Activated CD8-positive, alpha-beta memory T cell treated with anti-CD3 and anti-CD28 coated beads for 1 hour (primary cell): ENCODE measurements at places on chromosomes 7 and 10.

DNA sequence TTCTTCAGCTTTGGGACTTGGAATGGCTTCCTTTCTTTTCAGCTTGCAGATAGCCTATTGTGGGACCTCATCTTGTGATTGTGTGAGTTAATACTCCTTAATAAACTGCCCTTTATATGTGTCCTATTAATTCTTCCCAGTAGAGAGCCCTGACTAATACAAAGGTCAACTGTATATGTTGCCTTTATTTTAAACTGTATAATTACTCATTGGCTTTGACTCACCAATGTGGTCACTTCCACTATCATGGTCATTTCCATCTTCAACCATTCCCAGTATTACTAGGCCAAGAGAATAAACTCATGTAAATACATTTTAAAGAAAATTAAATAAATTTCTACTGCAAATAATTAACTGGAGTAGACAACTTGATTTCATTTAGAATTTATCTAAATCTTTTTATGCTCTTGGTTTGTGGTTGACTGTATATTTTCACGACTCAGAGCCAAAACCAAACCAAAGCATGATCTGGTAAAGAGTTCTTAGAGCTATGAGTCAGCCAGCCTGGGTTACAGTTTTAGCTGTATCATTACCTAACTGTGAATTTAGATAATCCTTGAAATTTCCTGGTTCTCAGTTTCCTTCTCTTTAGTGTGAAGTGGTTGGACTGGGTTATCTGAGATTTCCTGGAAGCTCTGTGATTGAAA, 188.4 kb downstream of the PPP1R3A start:
- DNase-seq, result no peak

DNA sequence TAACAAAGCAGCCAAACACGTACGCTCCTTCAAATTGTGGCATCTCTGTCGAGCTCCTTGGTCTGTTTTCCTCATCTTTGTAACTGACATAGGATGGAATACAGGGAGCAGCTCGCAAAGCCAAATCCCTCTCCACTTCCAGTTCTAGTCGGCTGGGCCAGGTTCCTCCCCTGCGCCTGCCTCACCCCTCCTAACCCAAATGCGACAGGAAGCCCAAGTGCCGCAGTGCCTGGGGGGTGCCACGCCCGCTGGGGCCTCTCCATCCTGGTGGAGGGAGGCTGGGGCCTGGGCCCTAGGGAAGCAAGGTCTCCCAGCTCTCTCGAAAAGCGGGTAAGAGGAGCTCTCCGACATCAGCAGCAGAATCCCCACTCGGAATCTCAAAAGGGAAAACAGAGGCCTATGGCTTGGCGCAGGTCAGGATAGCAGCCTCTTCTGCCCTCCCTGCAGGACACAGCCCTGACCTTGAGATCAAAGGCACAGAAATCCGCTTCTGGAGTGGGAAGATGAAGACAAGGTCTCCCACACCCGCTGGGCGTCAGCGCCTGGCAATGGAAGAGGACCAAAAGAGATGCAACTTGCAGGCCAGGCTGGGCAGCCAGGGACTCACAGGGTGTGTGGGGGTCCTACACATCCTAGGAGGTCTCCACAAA, 165.8 kb downstream of the NRF1 start:
- DNase-seq, result no peak

GRCh38 chr7:43698460-43699255, 30.7 kb downstream of the COA1 start:
- no peak for DNase-seq

DNA sequence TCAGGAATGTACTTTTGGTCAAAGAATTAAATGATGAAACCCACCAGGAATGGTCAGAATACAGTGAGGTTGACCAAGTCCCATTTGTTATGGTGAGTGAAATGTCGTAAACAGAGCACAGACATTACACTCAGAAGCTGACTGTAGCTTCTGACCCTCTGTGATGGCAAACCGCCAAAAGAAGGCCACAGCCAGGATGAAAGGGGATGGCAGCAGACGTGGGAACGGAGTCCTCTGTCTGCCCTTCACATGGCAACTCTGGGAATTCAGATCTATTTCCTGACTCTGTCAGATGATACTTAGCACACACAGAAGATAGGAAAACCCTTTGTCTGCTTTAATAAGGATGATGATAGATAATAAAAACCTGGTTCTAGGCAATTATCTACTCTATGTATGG, 757.1 kb downstream of the SORCS3 start:
- DNase-seq, result no peak

DNA sequence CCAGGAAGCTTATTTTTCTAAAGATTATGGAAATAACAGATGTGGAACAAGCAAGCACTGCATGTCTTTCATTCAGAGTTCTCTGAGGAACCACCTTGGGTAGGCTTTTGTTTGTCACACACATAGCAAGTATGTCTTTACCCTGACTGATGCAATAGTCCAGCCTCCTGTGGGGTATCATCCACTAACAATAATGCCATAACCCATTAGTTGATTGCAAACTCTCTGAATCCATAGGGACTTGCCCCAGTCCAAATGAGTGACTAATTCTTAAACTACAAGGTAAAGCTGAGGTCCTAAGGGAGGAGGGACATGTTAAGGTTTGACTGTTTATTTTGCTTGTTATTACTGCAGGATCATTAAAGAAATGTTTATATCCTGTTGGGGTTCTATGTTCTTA, 151.4 kb upstream of the PRPS1L1 start:
- DNase-seq, result no peak

DNA sequence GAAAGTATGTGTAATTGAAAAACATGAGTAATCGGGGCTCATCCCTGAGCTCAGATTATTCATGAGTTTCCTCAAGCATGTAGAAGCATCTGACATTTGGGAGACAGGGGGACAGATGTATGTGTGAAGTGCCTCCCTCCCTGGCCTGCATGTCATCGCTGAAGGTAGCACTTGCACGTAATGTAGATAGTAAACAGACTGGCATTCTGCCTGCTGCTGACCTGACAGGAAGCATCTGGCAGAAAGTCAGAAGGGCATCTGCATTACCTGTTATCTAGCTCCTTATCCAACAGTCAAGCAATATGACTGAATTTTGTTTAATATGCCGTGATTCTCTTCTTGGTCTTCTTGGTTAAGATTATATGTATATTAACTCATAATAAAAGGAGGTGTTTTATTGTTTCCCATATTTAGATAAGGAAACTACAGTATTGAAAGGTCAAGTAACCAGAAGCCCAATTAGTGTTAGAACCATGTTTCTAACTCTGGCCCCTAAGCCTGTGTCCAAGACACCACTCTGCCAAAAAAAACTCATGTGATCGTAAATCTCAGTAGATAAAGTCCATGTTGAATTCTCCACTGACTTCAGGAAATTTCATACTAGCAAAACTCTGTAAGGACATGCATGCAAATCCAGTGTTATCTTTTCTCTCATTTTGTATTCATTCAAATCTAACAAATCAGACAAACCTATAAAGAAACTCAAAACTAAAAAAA, 918.1 kb upstream of the MBL2 start:
- no peak for DNase-seq

- no peak for DNase-seq
Measured at GRCh38 chr7:68321076-68321639, 1277.1 kb upstream of the AUTS2 start.
